ENCODE measurements at places on chromosomes 2 and 18.

GRCh38 chr2:990970-991369 lies 40.3 kb downstream of the SNTG2 start:
- DNase-seq = no peak

DNA sequence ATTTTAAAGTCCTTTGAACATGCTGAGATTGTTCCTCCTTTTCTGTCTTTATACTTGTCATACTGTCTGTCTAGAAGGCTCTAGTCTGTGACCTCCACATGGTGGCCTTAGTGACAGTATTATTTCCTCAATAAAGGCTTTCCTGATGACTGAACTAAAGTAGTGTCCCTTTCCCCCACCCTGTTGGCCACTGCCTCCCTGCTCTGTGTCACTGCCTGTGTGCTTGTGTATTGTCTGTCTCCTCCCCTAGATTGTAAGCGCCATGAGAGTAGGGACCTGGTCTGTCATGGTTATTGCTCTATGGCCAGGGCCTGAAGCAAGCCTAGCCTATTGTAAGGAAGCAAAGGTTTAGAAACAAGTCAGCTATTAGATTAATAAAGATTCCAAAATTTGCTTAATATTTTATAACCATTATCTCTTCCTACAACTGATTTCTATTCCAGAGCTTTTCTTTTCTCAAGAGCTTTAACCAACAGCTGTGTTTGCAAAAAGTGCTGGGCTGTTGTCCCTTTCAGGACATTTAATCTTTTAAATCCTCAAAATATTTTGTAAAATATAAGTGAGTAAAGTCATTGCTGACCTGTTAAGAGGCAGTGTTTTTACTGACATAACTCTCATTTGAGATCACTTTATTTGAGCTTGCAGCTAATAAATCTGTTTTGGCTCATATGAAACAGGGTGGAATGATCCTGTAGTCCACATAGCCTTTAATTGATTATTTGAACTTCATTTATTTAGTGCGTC lies 35.5 kb downstream of the DIS3L2 start:
- DNase-seq = no peak

GRCh38 chr2:96830044-96830562 lies 13.7 kb downstream of the ANKRD23 start:
- no peak for DNase-seq

DNA sequence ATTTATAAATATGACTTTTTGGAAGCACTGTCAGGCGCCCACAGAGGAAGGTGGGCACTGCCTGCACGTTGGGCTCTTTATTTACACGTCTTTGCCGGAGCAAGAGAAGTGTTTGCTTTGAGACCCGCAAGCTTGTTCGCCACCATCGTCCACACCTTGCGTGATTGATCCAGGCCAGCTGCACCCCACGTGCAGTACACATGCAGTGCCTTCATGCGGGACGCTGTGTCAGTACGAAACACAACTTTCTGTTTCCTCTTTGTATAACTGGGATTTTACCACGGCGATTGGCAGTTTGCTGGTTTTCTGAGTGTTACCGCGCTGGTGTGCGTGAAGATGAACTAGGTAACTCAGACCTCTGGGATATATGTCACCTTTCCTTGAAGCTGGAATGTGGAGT lies 571.0 kb upstream of the SALL3 start:
- no peak for DNase-seq

GRCh38 chr2:190277234-190278112 lies 42.2 kb downstream of the HIBCH start:
- no peak for DNase-seq

DNA sequence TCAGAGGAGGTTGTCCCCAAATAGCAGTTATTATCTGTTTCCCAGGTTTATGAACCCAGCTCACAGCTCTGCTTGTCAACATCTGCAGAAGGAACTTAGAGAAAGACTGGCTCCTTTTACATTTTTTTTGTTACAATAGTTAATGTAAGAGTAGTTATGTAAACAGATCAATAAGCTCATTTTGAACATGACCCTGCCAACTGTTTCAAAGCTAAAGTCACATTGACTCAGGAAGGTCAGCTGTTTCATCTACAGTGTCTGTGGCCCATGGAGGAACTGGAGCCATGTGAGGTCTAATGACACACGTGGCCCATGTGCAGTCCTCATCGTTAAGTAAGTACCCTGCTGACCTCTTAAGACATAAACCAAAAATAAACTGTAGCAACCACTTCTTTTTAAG lies 97.1 kb downstream of the SH3RF3 start:
- DNase-seq = no peak

GRCh38 chr18:37551249-37551648 lies 14.3 kb downstream of the CELF4 start:
- no peak for DNase-seq

- no peak for DNase-seq
Measured at GRCh38 chr2:108825254-108825653, 38.7 kb downstream of the CCDC138 start.

DNA sequence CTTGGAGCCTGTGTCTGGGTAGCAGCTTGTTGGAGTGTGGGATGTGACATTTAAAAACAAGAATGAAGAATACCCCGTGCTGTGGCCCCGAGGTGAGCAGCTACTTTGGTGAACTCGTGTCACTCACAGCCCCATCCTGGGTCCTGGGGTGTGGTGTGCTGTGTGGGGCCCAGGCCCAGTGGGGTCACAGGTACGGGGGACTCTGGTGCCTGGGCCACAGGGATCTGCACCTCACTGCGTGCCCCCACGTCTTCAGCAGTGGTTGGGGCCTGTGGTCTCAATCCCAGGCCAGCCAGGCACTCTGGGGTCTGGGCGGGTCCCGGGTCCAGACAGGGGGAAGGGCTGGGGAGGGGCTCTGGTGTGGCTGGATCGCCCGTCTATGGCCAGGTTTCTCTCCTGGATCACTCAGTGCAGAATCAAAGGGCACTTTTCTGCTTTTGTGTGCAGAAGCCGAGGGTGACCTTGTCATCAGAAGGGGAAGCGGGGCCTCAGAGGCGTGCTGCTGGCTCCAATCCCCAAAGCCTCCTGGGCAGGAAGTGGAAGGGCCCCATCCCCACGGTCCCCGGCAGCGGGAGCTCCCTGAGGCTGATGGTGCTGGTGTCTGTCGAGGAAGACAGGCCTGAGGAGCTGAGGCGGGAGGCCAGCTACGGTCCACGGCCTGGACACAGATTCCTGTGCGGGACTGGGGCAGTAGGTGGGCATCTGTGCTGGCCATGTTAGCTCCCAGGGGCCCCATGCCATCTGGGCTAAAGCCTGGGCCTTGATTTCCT lies 1.4 kb downstream of the GPR35 start:
- DNase-seq = no peak

DNA sequence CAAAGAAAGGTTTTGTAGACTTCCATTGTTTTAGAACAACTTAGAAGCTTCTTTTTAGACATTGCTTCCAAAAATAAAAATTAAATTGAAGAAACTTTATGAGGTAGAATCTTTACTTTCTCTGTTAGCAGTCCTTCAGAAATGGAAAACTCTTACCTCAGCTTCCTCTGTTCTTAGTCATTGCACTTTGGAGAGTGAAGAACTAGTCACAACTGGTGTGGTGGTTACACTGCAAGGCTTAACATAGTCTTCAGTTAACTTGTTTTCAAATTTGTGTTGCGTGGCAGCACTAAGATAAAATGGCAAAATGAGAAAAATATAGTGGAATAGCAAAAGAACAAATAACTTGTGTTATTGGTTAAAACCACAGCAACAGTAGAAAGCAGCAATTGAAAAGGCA lies 332.6 kb downstream of the KIAA1328 start:
- DNase-seq = no peak

DNA sequence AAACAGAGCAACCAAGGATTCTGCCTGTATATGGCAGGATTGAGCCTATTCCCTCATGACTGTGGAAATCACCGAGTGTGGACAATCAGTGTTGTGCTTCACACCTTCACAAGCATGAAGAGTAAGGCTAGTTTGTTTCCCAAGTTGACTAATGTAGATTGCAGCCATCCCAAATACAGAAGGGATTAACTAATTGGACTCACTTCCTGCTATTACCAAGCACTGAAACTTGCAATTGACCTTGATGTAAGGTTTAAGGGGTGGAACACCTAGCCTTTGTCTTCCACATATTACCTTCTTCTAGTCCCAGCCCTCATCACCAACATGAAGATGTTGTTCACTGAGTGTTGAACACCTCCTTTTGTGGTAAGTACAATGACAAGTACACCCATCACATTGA lies 120.9 kb upstream of the RND3 start:
- no peak for DNase-seq

DNA sequence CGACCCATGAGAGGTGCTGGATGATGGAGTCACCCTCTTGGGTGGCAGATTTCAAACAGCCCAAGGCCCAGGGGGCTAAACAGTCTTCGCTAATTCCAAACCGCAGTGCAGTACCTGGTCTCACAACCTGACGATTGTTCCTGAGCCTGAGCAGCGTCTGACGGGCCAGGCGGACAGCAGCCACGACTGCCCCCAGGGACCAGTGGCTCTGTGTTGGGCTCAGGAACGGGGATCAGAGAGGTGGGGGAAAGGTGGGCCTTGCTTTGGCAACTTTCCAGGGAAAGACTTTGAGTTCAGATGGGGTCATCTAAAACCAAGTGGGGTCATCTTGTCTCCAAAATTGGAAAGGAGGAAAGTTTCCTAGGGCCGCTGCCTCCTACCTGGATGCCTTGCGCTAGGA lies 492 bp downstream of the COLEC11 start:
- no peak for DNase-seq

DNA sequence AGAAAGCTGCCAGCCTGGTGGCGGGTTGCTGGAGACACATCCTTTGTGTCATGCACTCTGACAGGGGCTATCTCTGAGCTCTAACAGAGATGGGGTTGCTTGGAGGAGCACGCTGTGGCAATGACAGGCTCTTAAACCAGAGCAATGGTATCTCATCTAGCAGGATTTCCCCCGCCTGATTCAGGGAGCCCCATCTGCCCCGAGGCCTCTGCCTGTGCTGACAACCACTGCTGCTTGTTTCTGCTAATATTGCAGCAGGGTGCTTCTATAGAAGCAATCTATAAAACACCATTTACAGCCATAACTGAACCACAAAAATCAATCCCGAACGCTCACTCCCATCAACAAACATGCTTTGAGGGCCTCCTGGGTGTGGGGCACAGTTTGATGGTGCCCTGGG lies 12.8 kb upstream of the DNPEP start:
- no peak for DNase-seq

GRCh38 chr18:6022845-6023244 lies 127.5 kb upstream of the TMEM200C start:
- DNase-seq = no peak

GRCh38 chr2:240300261-240300821 lies 135.1 kb upstream of the GPC1 start:
- DNase-seq = no peak

DNA sequence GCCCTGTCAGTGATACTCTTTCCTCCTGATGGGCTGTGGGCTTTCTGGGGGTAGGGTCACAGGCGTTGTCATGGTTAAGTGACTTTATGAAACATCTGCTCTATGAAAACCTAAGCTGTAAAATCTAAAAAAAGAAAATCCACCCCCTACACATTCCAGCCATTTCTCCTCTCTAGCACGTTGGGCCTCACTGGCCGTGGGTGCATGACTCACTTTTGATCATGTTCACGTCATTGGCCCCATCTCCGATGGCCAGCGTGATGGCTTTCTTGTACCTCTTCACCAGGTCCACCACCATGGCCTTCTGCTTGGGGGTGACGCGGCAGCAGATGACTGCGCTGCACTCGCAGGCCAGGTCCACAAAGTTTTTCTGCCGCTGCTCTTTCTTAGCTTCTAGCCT lies 39.3 kb upstream of the NARS1 start:
- DNase-seq = no peak

GRCh38 chr2:197280015-197280702 lies 30.4 kb downstream of the ANKRD44 start:
- DNase-seq = no peak
